ENCODE measurements at places on chromosomes 7 and 10.

GRCh38 chr7:96649981-96650380 is 59.7 kb downstream of the SEM1 start:
- DNase-seq = no peak

GRCh38 chr7:33766405-33766804 is 138.9 kb upstream of the BMPER start:
- DNase-seq = no peak

DNA sequence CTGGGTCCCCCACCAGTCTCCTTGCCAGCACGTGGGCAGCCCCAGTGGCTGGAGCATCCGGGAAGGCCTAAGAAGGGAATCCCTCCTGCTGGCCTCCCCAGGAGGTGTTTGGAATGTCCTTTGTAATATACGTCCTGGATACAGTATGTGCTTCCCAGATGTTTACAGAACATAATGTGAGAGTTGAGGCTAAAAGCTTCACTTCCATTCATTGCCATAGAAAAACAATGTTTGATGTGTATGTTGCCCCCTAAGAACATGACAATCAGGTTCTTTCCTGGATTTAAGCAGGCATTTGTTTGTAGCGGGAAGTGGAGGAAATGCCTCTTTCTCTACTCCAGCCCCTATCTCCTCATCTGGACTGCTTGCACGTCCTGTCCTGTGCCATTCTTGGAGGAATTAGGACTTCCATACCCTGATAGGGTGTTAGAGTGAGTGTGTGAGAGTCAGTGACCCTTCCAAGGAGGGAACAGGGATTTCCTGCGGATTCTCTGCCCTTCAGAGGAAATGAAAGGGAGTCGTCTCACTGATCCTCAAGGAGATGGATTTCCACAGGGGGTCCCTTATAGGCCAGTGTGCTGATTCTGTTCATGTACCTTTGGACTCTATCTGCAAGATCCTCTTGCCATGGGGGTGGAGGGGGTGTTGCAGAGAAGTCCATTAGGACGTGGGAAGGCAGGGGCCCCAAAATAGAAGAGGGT is 1.2 kb downstream of the IGFBP1 start:
- DNase-seq = no peak

GRCh38 chr10:31897506-31897905 is 31.1 kb downstream of the ARHGAP12 start:
- DNase-seq = no peak

DNA sequence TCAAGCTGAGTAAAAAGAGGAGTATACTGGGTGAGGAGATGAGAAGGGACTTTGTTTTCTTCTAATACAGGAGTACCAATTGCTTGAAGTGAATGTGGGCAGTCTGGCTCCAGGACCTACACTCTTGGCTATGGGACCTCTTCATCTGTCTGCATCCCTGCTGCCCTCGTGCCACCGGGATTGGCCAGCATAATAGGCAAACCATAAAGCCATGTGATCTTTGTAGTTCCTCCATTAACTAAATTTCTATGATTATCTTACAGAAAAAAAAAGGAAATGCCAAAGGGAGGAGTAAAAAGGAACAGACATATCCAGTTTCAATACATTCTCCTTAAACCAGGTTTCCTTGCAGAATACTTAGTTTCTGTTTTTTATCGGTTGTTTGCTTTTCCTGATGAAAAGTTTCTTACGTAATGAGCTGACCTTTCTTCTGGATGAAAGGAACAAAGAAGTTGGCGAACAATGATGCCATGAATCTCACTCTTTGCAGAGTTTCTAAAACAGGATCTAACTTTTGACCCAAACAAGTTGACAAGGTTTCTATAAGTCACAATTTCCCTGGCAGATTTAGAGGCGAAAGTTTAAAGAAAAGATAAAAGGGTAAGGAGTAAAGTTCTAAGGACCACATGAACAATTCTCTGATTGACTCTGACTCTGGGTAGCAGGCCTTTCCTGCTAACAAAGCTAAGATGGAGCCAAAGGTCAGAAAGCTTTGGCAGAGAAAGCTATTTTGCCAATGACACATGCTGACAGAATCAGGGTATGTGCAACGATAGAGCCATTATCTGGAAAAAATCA is 54.1 kb downstream of the LAMB1 start:
- DNase-seq = no peak

GRCh38 chr10:13767676-13768178 is 181.0 kb downstream of the PRPF18 start:
- DNase-seq = no peak

DNA sequence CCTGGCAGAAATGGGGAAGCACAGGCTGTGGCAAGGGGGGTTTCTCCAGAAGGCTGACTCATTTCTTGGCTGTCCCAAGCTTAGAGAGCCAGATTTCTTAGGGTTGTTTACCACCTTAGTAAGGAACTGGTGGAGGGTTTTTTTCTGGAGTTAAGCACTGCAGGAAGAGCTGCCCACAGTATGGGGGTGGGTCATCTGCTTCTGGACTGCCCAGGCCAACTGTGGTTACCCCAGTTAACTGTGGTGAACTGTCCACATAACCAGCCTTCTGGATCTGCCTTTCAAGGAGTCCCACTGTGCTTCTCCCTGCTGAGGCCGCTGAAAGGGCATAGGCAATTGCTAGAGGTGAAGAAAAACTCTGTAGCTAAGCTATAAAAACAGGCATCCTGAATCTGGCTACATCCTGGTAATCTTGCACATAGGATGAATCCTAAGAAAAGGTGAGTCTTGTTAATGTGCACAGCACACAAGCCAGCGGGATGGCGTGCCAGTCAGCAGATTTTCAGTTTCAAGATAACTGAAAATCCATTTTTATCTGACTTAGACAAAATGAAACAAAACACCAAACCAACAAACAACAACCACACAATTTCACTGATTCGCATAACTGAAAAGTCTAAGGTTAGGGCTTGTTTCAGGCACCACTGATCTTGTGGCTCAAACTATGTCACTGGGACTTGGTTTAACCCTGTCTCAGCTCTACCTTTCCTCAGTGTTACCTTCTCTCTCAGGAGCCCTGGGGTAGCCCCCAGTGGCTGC is 21.6 kb upstream of the TSPAN33 start:
- DNase-seq = no peak

- no peak for DNase-seq
Observed at GRCh38 chr7:127810696-127811660, 159.0 kb downstream of the SND1 start.

DNA sequence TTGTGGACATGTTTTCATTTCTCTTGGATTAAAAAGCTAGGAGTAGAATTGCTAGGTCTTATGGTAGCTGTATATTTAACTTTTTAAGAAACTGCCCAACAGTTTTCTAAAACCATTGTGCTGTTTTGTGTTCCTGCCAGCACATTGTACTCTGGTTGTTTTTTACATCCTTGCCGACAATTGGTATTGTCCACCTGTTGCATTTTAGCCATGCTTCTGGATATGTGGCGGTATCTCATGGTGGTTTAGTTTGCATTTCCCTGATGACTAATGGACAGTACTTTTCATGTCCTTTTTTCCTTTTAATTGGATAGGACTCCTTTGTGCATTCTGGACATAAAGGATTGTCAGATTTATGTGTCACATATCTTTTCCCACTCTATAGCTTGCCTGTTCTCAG is 45.5 kb downstream of the STK17A start:
- DNase-seq = no peak

GRCh38 chr7:142425281-142425680 is 167.4 kb upstream of the PRSS58 start:
- no peak for DNase-seq

DNA sequence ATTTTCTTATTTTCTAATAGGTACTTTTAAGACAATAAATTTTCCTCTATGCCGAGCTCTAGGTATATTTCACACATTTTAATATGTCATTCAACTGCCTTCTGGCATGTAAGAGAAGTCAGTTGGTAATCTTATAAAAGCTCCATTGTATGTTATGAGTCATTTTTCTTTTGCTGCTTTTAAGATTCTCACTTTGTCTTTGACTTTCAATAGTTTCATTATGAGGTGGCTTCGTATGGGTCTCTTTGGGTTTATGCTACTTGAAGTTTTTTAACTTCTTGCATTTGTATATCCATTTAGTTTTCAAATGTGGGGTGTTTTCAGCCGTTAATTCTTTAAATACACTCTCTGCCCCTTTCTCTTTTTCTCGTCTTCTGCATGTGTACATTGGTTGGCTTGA is 80.5 kb downstream of the ABCA13 start:
- DNase-seq = no peak

DNA sequence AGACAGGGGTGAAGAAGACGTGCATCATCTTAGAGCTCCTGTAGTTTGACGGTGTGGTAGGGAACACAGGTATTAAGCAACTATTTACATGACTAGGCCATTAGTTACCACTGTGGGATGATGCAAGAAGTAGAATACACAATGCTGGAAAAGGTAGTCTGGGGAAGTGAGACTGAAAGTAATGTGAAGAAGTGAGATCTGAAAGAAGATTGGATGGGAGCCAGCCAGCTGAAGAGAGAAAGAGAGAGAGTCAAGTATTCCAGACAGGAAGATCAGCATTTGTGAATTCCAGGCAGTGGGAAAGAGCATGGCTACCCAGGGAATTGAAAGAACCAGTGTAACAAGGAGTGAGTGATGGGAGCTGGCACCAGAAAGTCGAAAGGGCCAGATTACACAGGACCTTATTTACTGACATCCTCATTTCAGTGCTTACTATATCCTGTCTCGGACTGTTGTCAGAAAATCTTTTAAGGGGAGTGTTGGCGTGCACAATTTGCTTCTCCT is 4.0 kb upstream of the CFAP58 start:
- no peak for DNase-seq

DNA sequence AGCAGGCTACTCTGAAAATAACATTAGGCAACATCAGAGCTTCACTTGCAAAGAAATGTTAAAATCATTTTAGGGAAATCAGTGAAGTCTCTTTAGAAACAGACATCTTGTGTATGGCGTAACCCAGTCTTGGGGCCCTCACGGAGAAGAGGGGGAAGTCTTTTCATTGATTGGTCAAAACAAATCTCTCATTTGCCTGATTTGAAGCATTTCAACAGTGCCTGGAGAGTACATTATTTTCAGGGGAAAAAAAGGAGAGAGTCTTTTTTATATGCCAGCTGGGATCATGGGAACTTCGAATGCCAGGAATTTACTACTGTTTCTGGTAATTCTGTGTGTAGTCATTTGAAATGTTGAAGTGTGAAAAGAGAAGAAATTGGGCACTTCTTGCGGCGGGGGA is 471.4 kb downstream of the PLXDC2 start:
- no peak for DNase-seq

DNA sequence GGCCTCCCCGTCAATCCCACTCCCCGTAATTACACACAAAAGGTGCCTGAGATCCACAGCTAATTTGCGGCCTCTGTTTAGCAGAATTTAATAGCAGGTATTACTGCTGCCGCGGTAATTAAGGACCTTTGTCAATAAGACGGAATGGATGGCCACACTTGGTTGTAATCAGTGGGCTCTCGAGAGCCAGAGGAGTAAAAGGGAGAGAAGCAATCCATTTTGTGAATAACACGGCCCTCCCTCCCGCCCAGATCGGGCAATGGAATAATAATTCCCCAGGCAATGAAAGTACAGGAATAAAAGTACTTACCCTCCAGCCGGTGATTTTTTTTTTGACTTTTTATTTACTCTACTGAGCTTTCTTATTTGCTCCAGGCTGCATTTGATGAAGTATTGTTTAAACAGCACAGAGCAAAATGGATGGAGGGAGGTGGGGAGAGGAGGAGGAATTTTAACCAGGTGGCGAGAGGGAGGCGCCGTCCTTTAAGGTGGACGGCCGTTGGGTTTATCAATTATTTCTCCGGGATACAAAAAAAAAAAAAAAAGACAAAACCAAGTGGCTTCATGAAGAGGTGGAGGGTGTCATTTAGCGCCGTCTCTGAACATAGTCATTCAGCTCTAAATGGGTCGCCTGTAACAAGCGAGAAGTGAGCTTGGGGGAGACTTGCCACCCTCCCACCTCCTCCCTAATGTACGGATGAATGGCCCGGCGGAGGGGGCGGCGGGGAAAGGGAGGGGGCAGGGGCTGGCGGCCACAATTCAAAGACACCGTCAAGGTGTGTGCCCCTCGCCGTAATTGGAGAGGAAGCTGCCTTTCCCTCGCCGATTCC is 120.3 kb downstream of the BUB3 start:
- no peak for DNase-seq

GRCh38 chr10:110659558-110659957 is 15.4 kb downstream of the RBM20 start:
- no peak for DNase-seq

DNA sequence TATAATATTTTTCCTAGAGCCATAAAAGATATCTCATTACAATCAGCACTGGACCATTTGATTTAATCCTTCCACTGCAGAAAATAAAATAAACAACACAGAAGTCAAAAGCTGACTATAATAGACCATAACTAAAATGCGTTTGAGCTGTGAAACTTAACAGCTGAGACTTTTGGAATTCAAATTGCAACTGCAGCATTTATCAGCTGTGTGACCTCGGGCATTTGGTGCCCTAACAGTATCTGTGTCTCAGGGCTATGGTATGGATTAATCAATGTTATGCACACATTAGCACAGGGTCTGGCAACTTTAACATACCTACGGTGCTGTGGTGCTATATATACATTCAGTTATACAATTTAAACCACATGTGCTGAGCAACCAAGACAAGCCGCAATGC is 160.1 kb downstream of the COL28A1 start:
- no peak for DNase-seq

- DNase-seq = no peak
Observed at GRCh38 chr7:25707768-25708620, 444.0 kb upstream of the NFE2L3 start.

DNA sequence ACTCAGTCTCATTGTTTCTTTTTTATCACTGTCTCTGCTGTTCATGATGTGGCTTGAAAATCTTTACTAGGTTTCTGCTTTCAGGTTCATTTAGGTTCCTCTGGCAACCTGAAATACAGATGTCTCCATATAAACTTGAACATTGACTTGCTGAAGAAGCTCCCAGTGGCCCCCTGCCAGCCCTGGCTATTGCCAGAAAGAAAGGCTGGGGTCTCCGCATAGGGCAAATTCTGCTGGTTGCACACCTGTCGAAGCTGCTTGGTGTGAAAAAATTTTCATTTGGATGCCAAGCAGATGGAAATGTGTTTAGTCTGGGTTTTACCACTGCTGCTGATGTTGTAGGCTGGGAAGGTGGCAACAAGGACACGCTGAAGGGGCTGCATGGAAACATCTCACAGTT is 826.7 kb upstream of the GHITM start:
- no peak for DNase-seq

GRCh38 chr7:156015237-156016020 is 203.2 kb upstream of the SHH start:
- DNase-seq = no peak

DNA sequence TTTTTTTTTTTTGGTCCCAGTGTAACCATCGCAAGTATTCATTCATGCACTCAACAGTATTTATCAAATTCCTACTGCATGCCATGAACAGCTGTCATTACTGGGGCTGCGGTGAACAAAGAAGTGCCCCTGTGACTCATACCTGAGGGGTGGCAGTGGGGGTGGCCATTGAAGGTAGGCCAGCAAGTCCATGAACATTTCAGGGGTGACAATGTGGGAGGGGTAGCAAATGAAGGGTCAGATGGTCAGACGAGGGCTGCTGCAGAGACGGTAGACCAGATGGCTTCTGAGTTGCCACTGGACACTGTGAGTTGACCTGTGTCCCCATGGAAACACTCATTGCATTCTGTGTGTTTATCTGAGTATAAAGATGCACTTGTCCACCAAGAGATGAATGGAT is 92.5 kb upstream of the PITRM1 start:
- DNase-seq = no peak

- no peak for DNase-seq
Observed at GRCh38 chr7:155464183-155464582, 6.3 kb downstream of the EN2 start.
